GM03348 (cell line): ENCODE measurements at places on chromosomes 1 and 21.

GRCh38 chr1:77197351-77197750 lies 21.9 kb downstream of the PIGK start:
- DNase-seq: no peak

DNA sequence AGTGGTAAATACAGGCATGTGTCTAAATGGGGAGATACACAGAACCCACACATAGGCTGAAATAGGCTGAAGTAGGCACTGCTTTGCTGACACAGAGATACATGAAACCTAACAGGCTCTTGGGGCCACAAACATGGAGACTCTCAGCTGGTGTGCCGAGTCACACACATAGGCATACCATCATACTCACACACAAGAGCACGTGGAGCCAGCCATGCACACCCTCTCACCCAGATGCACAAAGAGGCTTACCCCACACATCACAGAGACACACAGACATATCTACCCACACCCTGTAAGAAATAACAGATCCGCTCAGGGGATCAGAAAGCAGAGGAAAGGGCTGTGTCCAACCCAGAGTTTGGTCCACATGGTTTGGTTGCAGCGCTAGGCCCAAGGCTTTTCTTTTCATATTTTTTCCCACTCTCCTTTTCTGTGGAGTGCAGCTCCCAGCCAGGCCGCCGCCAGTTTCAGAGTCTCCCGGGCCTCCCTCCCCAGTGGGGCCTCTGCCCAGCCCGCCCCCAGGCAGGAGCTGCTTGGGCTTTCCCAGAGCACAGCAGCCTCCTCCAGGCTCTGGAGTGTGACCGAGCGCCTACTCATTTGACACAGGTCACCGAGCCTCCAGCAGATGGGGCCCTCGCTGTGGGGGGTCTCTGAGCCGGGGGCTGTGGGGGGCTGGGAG lies 3.9 kb upstream of the POU3F1 start:
- no peak for DNase-seq

DNA sequence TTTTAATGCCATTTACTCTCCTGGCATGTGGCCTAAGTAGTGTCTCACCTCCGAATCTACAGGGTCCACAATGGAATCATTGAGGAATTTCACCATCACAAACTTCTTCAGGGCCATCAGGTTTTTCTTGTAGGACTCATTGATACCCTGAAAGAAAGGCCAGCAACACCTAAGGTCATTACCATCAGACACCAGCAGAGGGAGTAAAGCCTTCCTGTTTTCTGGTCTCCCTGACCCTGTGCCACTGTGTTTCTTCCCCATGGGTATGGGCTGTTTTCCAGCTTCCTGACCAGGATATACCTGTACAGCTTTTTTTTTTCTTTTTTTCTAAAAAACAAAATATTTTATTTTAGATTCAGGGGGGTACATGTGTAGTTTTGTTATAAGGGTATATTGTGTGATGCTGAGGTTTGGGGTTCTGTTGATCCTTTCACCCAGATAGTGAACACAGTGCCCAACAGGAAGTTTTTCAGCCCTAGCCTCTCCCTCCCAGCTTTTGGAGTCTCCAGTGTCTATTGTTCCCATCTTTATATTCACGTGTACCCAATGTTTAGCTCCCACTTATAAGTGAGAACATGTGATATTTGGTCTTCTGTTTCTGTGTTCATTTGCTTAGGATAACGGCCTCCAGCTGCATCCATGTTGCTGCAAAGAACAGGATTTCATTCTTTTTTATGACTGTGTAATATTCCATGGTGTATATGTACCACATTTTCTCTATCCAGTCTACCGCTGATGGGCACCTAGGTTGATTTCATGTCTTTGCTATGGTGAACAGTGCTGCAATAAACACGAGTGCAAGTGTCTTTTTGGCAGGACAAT lies 18.3 kb downstream of the PPT1 start:
- DNase-seq: peak; percentile 69

- peak; percentile 95 for DNase-seq
Measured at GRCh38 chr21:44011579-44012473, at the start of gene TRAPPC10. Gene TRAPPC10, plus strand, starts transcription at chr21:44012309. Its CDS starts 185 bp downstream, at chr21:44012494.

DNA sequence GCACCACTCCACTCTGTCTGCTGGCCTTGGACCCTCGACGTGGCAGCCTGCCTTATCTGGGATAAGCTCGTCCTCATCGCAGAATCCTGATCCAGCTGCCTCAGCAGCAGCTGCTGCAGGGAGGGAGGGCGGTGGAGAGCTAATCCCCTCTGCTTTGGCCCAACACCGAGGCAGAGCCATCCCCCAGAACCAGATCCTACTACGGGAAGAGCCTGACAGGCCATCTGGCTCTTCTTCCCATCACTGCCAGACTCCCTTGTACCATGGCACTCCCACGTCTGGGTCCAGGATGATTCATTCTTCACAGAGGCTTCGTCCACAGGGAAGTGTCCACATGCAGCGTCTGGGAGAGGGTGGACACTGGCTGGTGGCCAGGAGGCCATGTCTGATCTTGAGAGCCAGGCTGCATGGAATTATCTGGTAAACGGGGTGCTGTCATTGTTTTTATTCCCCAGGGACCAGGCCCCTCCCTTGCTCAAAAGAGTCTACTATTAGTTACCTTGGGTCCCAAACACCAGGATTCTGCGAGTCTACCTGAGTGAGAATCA lies 14.6 kb upstream of the PKP1 start:
- DNase-seq: peak; percentile 82

- no peak for DNase-seq
Measured at GRCh38 chr21:38179511-38179910, 77.3 kb upstream of the KCNJ15 start.

DNA sequence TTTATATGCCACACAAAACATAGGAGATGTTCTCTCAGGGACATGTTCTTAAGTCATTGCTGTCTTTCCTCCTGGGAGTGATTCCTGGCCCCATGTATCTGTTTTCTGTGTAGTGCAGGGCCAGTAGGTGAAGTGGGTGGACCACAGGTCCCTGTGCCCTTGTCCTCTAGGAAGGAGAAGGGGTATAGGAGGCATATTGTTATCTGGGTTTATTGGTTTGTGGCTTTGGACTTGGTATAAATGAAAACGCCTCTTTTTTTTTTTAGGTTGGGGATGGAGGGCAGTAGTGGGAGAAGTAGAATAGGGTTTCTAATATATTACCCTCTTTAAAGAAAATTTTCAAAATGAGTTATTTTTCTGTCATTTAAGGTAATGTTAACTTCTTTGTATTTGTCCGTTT lies 29.4 kb downstream of the DYRK1A start:
- DNase-seq: no peak

GRCh38 chr1:30615816-30616590 lies 107.4 kb downstream of the MATN1 start:
- DNase-seq: no peak

DNA sequence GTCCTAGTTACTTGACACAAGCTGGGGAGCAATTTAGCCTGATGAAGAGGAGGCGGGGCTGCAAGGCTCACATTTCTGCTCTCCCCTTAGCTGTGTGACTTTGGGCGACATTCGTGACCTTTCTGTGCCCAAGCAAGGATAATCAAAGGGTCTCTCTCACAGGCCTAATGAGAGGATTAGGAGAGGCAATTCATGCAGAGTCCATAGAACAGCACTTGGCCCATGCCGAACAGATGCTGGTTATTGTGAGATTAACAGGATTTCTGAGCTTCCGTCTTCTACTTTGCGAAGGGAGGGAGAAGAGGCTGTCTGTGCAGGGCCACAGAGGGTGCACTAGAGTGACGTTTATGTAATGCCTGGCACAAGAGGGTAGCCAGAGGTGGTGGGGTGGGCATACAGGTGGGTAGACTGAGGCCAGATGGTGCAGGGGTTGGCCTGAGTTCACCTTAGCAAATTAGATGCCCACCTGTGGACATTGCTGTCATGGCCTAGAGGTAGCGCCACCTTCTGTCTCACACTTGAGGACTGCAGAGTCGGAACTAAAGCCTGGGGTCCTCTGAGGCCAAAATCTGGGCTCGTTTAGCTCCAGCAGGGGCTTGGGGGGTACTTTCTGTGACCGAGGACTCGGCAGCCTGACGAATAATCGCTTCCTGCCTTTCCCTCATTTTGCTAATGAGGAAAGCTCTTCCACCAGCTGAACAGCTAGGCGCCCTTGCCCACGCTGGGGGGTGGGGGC lies 18.6 kb downstream of the ACTL8 start:
- no peak for DNase-seq

DNA sequence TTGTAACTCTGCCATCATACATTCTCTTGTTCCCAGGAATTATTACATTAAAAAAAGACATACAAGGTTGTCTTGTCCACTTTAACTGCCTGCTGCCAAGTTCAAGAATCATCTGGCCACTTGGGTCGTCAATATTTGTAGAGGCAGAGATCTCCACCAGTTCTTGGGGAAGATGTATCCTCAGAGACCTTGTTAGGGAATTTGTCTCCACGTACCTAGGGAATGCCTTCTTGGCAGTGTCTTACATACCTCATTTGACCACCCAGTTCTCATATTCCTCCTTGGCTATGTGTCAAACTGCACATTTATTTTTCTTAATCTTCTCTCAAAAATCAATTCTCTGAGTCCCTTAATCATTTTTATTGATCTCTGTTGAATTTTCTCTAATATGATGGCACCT lies 266.0 kb downstream of the SPATA17 start:
- no peak for DNase-seq

DNA sequence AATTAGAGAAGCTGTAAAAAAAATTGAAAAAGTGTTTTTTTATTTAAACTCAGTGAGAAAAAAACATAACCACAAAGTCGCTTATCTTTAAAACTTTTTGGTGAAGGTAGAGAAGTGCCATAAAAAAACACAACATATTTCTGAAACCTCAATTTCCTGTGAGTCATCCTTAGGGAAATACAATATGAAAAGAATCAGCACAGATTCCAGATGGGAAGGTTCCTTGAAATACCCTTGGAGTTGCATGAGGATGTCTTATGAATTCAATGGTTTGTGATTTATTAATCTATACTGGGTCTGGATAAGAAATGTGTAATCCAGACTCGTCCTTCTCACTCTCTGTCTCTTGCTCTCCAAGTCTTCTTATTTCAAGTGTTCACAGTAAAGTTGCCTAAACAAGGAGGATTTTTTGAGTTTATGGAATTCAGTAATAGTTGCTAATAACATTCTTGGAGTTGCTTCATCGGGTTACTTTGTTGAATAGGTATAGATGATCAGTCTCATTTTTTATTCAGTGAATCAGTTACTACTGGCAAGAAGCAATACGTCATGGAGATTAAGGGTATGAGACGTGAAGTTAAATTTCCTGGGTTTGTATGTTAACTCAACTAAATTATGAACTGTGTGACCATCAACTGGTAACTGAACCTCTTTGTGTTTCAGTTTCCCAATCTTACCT lies 191.4 kb downstream of the KCNK2 start:
- peak; percentile 52 for DNase-seq

- no peak for DNase-seq
Measured at GRCh38 chr1:223203694-223204093, 60.6 kb upstream of the TLR5 start.

- DNase-seq: no peak
Measured at GRCh38 chr1:24141311-24141997, 1.5 kb downstream of the IL22RA1 start.

- DNase-seq: no peak
Measured at GRCh38 chr1:234222561-234223280, 150.5 kb upstream of the COA6 start.

- DNase-seq: peak; percentile 80
Measured at GRCh38 chr1:6646499-6647148, 22.0 kb downstream of the THAP3 start.

- DNase-seq: peak; percentile 89
Measured at GRCh38 chr1:203038217-203038741, 12.0 kb downstream of the PPFIA4 start.

DNA sequence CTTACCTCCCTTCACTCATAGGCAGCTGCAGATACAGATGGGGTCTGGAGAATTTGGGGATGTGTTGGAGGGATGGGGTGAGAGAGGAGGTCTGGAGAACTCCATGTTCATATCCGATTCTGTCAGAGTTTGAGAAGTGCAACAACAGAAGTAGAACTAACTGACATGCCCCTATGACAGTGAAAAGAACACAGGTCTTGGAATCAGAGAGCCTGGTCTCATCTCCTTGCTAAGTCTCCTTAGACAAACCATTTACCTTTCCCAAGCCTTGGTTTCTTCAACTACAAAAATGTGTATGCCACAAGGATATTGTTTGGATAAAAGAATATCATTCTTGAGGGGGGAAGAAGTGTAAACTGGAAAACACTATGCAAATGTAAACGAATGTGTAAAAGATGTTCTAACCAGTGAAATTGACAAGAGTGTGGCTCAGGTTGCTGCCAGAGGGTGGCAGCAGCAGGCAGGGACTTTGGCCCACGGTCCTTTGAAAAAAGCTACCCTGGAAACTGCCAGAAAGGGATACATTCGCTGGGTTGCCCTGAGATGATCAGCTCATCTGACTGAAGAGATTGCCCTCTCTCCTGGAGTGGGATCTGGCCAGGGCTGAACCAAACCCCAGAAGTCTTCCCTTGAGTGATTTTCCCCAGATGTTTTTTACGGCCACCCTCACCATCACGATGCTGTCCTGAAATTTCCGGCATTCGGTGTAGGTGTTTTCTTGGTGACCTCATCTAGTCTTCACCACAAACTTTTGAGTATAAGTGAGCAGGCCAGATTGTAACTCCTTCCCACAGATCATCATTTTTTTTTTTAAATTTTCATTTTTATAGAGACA lies 17.0 kb upstream of the CD2 start:
- DNase-seq: peak; percentile 87

- DNase-seq: peak; percentile 17
Measured at GRCh38 chr1:119081700-119082099, 58.8 kb downstream of the WARS2 start.

DNA sequence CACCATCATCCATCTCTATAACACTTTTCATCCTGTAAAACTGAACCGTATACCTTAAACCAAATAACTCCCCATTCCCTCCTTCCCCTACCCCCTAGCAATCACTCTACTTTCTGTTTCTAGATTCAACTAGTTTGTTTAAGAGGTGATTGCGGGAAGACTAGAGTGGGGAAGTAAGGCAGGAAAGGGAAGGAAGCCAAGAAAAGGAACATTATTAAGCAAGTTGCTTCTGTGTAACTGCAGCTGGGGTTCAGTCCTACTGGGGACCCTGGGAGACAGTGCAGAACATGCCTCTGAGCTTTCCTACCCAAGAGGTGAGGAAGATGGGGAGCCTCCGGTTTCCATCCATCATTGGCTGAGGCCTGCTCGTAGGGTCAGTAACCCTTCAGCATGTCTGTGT lies 28.9 kb upstream of the H3-3A start:
- DNase-seq: no peak

- DNase-seq: no peak
Measured at GRCh38 chr1:230431527-230431926, 5.4 kb upstream of the PGBD5 start.

GRCh38 chr1:232110281-232111090 lies 483.9 kb downstream of the DISC1 start:
- peak; percentile 59 for DNase-seq

GRCh38 chr1:200180821-200181220 lies 153.3 kb downstream of the NR5A2 start:
- DNase-seq: peak; percentile 12

- no peak for DNase-seq
Measured at GRCh38 chr1:228209657-228210056, 1.8 kb downstream of the OBSCN start.

DNA sequence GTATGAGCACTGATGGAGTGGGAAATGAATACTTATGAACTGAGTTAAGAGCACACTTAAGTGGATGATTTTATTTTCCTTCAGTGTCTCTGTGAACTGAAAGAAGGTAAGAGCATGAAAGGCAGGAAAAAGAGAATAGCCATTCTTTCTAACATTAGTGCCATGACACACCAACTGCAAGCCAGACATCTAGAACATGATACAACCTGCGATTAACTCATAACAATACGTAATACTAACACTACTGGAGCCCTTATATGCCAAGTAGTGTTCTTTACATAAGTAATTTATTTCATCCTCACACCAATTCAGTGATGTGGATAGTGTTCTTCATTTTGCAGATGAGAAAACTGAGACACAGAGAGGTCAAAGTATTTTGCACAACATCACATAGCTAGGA lies 56.7 kb downstream of the PRRX1 start:
- DNase-seq: no peak

- peak; percentile 76 for DNase-seq
Measured at GRCh38 chr1:152189657-152190442, 30.8 kb upstream of the RPTN start.
